ENCODE measurements at places on chromosomes 7 and 10.

- peak; percentile 54 for DNase-seq
Observed at GRCh38 chr7:97022491-97023306, 1.9 kb downstream of the DLX5 start.

DNA sequence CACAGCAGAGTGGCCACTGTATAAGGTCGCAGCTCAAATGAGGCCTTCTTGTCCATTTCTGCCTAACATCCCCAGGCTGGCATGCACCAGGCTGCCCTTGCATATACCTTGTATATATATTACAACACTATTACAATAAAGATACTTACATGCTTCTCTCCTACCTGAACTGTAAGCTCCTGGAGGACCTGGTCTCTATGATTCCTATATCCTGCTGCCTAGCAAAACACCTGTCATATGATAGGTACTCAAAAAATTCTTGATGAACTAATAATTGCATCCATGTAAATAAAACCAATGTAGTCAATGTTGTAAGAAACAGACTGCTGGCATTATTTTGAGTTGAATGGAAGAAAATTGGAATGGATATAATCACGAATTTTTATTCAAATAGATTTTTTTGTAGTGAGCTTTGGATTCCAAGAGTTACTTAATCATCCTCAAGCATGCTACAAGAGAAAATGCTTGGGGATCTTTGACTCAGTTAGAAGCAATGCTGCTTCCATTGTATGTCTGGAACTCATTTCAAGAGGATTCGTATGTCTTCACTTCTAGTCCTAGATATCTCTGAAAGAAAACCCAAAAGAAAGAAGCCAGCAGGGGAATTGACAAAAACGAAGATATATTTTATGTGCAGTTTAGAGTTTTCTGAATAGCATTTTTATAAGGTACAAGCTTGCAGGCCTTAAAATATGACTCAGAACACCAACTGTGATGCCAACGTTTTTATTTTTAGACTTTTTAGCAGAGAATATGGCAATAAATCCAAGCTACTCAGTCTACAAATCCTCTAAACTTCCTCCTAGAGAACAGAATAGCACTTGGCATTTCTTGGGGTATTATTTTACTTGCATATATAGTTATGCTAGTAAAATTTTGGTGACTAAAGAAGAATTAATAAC, 53.1 kb downstream of the OSBPL3 start:
- no peak for DNase-seq

DNA sequence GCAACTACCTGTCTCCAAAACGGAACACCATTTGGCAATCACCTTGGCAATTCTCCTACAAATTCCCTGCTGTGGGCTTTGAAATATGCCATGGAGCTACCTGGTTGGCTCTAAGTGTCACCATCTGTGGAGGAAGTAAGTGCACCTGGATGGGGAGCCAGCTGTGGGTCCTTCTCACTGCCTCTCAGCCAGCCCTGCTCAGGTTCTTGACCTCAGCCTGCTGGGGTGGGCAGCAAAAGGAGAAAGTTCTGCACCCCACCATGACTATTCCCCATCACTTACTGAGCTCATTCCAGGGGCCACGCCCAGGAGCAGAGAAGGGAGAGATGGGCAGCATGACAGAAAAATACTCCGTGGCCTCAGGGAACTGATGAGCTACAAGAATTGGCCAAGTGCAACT, 158.7 kb downstream of the TNS3 start:
- DNase-seq = no peak

GRCh38 chr10:131035779-131036178, 275.7 kb downstream of the TCERG1L start:
- DNase-seq = no peak

GRCh38 chr10:3887404-3887803, 102.4 kb upstream of the KLF6 start:
- no peak for DNase-seq

DNA sequence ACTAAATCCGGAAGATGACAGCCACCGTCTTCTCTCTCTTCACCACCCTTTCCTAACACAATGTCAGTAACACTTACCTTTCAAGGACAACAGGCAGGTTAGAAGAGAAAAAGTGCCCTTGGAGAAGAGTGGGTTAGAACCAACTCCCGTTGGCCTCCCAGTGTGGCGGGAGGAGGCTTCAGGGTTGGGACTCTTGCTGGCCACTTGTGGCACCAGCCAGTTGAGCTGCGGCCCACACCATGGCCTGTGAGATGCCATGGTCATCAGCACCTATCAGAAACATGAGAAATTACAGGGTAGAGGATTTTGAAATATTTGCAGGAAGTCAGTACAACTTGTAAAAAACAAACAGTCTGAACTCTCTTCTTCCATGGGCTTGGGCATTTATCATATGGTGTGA, 93.8 kb downstream of the MKI67 start:
- no peak for DNase-seq

GRCh38 chr10:74337330-74338016, 186.5 kb downstream of the ADK start:
- no peak for DNase-seq

GRCh38 chr10:79422178-79422892, 23.1 kb downstream of the ZCCHC24 start:
- DNase-seq = no peak

DNA sequence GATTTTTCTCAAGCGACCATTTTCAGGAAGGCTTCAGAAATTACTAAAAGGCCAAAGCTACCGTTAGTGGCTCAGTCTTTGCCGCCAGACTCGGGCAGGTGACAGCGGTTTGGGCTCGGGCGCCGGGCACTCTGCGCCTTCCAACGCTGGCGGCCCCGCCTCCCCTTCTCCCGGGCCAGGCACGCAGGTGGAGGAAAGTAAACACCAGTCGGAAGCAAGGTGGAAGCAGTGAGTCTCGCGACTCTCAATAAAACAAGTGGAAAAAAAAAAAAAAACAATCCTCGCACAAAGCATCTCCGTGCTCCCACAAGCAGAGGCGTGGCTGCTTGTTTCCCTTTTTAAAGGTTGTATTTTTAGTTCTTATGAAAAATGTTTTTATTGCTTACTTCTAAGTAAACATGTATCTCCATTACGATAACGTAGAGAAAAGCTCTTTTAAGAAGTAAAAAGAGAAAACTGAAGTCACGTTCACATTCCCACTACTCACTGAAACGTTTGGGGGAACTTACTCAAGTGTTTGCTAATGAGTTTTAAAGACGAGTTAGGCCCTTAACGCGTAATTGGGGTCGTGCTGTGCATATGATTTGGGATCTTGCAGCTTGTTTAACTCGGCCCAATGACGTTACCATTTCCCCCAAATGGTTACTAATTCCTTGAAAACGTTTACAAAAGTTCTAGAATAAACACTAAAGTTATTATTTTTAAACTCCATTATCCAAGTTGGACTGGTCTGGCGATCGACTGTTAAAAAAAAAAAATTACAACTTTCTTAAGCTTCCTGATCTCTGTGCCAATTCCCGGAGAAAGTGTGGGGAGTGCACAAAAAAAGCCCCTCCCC, 864 bp downstream of the CDCA7L start:
- DNase-seq = peak; percentile 38

GRCh38 chr10:28684157-28684985, 7.0 kb downstream of the BAMBI start:
- DNase-seq = no peak

DNA sequence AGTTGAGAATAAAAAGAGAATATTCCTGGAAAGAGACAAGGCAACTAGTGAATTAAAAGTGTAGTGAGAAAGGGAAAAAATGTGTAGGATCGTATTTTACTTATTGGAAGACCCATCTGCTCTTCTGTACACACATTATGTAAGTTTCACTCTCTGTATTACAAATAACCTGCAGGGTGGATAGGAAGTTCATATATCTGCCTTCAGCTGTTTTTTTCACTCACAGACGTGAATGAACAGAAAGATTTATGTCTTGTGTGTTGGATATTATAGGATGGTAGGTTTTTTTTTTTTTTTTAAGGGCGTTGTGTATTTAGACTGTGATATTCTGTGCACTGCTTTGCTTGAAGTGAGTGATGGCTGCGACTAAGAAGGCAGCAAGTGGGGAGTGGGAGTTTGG, 266.5 kb downstream of the AUTS2 start:
- DNase-seq = no peak

DNA sequence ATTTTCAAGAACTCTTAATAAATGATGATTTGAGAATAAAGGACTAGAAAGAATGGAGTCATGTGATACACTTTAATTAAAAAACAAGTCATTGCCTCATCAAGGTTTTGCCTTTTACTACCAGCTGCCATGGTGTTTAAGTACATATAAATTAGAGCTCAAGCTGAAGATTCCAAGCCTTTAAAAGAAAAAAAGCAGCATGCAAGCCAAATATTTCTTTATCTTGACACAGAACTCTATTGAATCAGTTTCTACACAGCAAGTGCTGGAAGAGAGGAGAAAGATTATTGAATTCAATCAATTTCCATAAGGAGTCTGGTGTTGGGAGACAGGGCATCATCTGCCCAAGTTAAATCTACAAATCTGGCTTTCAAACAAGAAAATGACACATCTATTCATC, 347.9 kb downstream of the WDR11 start:
- no peak for DNase-seq

DNA sequence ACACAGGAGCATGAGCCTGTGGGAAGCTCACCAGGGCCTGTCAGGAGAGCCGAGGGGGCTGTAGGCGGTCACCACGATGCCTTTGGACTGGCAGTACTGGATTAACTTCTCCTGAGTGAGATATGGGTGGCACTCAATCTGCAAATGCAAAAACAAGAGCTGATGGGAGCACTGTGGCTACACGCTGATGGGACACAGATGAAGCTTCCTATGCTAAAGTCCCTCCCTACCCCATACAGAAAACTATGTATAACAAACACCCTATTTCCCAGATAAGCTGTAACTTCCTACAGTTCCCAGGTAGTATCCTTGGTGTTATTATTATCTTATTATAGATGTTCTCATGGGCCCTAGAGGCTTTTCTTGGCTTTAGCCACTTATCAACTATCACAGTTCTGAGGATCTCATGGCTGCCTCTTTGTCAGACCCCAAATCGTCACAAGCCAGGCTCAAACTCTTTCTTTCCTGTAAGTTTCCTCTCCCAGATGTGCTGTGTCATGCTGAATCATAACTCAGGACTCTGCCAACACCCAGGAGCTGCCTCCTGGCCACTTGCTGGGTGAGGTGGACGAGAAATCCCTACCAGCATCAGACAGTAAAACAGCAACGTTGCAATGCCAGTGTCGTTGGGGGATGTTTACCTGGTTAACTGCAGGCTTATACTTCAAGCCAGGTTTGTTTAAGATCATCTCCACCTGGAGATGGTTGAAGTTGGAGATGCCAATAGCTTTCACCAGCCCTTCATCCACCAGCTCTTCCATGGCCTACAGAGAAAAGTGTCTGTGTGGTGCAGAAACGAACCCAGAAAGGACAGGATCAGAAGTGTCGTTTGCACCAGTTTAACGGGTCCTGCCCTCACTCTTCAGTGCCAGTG, 10.3 kb downstream of the AKR1B1 start:
- no peak for DNase-seq

DNA sequence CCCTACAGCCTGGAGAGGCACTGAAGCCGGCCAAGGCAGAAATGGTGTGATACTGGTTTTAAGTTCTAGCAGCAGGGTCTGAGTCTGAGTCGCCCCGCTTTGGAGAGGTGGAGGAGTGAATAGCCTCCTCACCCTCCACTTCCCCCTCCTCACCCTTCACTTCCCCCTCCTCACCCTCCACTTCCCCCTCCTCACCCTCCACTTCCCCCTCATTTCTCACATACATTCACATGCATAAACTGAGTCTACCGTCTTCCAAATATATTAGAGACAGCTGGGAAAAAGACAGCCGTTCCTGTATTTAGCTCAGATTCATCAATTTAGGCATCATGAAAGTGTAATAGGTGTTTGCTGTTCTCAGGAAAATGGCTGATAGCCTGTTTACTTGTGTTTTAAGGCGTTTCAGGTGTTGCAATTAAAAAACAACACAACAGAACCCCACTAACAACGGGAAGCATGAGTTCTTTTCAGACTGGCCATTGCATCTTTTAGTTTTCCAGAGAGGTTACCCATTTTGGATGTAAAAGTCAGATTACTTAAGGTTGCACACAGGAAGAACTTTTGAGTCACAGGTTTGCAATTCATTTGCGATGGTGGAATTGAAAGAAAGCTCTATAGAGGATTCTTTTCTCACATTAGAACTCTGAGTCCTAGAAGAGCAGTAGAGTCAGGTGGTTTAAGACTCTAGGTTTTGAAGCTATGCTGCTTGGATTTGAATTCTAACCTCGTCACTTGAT, 861 bp downstream of the NRBF2 start:
- DNase-seq = no peak

- no peak for DNase-seq
Observed at GRCh38 chr7:100152937-100153666, 4.4 kb downstream of the LAMTOR4 start.

- no peak for DNase-seq
Observed at GRCh38 chr10:100664316-100665149, 80.8 kb upstream of the PAX2 start.

- DNase-seq = peak; percentile 93
Observed at GRCh38 chr7:141072548-141073172, 1.2 kb upstream of the TMEM178B start.

DNA sequence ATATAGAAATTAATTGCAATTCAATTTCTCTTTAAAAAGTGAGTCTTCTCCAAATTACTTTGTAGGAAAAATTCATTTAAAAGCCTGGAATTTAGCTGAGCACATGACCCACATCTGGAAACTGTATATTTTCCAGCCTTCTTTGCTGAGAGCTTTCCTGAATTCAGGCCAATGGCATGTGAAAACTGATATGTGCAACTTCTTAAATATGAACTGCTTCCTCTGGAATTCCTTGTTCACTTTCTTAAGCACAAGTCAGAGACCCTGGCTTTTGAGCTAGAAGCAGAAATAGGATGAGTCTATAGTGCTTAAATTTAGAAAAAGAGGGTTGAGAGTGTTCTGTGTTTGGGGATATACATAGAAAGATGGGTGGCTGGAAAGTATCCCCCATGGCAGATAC, 365.1 kb upstream of the MTPN start:
- DNase-seq = no peak

- no peak for DNase-seq
Observed at GRCh38 chr7:128909625-128910568, 612 bp downstream of the KCP start.

DNA sequence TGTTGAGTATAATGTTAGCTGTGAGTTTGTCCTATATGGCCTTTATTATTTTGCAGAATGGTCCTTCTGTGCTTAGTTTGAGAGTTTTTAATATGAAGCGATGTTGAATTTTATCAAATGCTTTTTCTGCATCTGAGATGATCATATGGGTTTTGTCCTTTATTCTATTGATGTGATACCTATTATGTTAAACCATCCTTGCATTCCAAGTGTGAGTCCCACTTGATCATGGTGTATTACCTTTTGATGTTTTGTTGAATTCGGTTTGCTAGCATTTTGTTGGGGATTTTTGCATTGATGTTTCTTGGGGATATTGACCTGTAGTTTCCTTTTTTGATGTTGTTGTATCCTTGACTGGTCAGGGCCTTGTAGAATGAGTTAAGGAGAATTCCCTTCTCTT, 166.4 kb downstream of the MLLT10 start:
- no peak for DNase-seq

DNA sequence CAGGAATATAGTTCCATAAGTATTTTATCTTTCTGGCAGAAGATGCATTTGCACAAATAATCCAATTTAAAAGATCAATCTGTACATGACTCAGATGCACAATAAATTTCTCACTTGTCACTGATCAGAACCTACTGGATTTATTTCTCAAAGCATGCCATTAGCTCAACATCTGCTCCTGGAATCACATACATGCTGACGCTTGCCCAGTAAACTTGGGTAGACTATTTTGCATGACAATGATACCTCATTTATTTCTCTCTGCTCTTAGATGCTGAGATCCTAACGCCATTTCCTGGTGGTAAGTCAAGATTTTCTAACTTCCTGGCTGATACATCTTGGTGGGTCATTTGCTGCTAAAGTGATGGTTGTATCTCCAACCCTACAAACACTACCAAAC, 33.8 kb upstream of the C10orf120 start:
- no peak for DNase-seq

GRCh38 chr10:127585519-127586023, 36.5 kb downstream of the NPS start:
- no peak for DNase-seq

All from NCI-H2227 treated with DMSO at 0.1 percent for 48 hours (cell line).